ENCODE measurements at places on chromosomes 16 and 17. TPM values are rescaled to one million over a fixed set of nuclear protein-coding genes. Genes with fewer than 3 reads are reported as not detected.

DNA sequence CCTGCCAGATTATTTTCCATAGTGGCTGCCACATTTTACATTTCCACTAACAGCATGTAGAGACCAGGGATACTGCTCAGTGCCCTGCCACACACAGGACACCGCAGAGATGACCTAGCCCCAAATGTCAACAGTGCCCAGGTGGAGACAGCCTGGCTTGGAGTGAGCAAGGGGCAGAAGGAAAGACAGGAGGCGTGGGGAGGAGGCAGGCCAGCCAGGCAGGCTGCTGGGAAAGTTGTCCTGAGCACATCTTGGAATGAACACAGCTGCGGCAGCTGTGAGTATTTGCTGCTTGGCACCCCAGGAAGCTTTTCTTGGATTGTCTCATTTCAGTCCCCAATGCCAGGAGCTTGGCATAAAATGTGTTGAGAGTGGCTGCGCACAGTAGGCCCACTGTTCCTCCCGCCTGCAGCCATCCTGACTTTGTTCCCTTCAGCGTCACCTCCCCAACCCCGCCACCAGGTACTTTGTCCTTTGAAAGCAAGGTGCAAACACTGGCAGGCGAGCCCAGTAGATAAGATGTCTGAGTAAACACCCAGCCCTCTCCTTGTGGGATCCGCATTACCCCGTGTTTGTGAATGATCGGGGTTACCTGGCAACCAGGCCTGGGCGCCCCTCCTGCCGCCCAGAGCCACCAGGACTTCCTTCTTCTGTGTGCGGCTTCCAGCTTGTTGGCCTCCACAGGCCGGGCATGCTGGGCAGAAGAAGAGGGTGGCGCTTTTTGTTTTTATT is 114.0 kb downstream of the CMIP start:
- DNase-seq, result no peak

- DNase-seq, result no peak
Measured at GRCh38 chr17:12977008-12977751, 40.6 kb downstream of the ELAC2 start.

DNA sequence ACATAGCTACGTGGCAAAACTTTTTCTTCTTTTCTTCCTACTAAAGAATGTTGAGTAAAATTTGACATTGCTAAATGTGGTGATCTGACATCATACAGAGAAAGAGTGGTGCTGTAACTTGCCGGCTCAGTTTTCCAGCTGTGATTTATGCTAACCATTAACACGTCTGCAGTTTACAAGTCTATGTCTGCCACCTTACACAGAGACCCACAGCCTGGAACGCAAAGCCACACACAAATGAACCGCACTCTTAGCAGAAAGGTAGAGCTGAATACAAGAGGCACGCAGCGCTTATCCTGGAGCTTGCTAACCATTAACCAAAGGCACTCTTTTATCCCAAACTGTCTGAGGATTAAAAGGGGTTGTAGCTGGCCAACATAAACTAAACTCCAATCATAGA is 31.9 kb downstream of the CACNG1 start:
- DNase-seq, result no peak

- DNase-seq, result no peak
Measured at GRCh38 chr17:17724307-17725010, 43.2 kb downstream of the RAI1 start.

DNA sequence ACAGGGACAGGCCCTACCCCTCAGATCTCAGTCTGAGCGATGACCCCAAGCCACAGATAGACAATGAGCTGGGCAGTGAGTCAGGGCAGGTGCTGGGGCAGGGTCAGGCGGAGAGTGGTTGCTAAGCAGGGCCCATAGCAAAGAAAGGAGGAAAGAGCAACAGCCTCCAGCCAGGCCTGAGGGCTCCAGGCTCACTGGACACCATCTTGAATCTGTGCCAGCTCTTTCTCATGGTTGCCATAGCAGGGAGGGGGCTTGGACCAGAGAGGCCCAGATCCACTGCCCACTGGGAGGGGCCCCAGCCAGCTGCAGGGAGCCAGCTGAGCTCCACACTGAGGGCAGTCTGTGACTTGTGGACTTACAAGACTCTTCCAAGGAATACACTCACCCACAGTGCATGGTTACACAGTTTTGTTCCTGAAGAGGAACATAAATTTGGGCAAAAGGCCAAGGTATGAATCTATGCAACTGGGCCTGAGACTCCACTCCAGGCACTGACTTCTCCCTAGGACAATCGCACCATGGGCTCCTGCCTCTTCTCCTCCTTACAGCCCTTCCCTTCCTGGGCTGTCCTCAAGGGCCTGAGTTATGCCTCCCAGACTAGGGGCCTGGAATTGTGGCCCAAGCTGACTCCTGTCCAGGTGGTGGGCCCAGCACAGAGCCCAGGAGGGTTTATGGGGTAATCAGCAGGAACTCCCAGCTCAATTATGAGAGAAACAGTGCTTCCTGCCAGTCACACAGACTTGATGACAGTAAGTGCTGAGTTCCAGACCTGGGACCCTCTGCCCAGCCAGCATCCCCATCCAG is 59.9 kb downstream of the BEAN1 start:
- no peak for DNase-seq

GRCh38 chr16:85249418-85250146 is 137.3 kb upstream of the CIBAR2 start:
- DNase-seq, result no peak

DNA sequence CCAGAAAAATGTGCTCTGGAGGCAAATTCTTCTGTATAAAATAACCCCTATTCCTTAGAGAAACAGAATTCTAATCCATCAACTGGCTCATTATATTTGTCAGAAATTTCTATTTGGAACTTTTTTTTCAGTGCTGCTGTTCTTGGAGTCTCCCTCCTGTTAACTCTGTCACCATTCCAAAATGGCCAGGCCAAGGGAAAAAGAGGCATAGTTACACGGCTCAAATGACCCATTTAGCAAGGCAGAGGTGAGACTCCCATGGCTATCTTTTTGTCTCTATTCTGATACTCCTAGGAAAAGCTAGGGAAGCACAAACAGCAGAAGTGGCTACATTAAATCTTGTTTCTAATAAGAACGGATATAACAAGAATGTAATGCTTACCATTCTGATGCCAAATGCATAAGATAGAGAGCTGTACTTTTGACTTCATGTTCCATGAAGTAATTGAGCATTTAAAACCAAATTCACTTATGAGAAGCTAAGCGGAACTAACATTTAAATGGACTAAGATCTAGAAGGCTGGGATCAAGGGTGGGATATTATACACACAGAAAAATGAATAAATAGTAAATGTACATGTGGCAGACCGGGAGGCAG is 64.4 kb upstream of the CORO6 start:
- DNase-seq, result no peak

GRCh38 chr17:49830605-49831004 is 17.3 kb downstream of the TAC4 start:
- no peak for DNase-seq

DNA sequence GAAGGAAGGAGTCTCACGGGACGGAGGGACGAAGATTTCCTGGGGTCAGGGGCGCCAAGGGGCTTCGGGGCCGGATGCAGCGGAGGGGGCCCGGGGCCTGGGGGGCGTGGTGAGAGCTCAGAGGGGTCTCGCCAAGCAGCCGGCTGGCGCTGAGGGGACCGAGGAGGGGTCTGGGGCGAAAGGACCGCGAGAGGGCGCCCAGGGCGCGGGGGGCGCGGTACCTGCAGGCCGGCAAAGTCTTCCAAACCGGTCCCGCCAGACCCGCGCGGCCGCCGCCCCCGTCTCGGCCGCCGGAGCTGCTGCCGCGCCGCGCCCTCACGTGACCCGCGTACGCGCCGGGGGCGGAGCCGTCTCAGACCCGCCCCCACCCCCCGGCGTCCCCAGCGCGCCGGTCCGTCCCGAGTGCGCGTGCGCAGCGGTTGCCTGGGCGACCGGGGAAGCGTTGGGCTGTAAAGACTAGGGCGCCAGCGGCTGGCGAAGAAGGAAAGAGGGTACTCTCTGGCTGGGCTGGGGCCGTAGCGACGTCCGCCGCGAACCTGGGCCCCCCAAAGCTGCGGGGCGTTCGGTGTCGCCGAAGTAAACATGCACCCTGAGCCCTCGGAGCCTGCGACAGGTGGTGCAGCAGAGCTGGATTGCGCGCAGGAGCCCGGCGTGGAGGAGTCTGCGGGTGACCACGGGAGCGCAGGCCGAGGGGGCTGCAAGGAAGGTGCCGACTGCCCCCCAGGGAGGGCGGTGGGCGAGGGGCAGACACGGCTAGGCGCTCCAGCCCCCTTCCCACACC is at the start of the genes DNAAF1 and HSDL1:
Gene DNAAF1 (plus strand): TSS at position 450 of the 781 bp plus-strand sequence. CDS start 133 bp downstream, at position 583.
Gene HSDL1 (minus strand): TSS at position 319 of the 781 bp plus-strand sequence. CDS start 13,856 bp downstream, outside the sequence.
- peak; percentile 79 for DNase-seq

DNA sequence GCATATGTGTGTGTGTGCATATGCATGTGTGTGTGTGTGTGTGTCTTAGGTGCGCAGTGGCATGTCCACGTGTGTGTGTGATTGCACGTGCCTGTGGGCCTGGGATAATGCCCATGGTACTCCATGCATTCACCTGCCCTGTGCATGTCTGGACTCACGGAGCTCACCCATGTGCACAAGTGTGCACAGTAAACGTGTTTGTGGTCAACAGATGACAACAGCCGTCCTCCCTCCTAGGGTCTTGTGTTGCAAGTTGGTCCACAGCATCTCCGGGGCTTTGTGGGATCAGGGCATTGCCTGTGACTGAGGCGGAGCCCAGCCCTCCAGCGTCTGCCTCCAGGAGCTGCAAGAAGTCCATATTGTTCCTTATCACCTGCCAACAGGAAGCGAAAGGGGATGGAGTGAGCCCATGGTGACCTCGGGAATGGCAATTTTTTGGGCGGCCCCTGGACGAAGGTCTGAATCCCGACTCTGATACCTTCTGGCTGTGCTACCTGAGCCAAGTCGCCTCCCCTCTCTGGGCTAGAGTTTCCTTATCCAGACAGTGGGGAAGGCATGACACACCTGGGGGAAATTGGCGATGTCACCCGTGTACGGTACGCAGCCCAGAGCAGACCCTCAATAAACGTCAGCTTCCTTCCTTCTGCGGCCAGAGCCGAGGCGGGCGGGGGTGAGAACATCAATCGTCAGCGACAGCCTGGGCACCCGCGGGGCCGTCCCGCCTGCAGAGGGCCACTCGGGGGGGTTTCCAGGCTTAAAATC is 47.6 kb downstream of the IL21R start:
- DNase-seq, result no peak

DNA sequence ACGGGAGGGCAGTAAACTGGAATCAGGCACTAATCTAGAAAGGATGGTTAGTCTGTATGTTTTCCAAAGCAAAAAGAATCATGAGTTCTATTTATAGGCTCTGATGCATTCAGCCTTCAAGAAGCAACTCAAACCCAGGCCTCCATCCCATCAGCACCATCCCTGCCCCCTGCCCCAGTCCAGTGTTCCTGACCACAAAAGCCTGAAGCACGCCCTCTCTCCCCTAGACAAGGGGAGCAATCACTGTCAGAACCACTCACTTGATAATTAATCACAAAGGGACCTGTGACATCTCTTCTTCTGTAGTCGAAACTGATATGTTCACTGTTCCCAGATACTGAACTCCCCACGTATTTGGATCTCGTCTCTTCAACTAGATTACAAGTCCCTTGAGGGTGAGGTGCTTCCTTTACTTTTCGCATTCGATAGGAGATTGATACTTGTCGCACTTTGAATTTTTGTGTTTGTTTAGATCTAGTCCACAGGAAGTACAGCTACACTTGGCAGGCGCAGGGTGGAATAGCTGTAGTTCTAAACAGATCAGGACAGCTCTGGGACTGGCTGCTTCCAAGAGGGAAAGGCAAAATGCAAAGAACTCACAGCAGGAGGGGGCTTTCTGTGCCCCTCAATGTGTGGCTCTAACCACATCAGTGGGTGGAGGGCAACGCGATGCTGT is 36.4 kb upstream of the CCDC182 start:
- no peak for DNase-seq

GRCh38 chr16:27859020-27859419 is 204.5 kb downstream of the GSG1L start:
- DNase-seq, result no peak

DNA sequence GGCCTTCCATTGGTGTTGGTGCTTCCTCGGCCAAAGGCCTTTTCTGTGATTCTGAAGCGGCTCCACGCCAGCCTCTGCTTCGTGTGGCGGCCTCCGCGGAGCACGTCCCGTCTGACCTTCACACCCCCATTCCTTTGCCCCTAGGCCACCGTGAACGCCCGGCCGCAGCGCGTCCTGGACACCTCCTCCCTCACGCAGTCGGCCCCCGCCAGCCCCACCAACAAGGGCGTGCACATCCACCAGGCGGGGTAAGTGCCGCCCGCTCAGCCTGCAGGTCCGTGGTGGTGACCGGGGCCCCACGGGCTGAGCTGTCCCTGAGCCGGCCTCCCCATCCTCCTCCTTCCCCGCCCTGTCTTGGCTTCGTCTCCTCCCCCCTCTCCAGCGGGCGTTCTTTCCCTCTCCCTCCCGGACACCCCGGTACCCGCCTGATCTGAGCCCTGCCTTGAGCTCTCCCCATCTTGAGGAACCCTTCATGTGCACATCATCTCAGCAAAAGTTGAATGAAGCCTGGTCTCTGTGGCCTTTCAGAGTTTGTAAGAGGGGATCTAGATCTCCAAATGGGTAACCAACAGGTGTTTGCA is 69.0 kb upstream of the CHMP6 start:
- DNase-seq, result no peak

DNA sequence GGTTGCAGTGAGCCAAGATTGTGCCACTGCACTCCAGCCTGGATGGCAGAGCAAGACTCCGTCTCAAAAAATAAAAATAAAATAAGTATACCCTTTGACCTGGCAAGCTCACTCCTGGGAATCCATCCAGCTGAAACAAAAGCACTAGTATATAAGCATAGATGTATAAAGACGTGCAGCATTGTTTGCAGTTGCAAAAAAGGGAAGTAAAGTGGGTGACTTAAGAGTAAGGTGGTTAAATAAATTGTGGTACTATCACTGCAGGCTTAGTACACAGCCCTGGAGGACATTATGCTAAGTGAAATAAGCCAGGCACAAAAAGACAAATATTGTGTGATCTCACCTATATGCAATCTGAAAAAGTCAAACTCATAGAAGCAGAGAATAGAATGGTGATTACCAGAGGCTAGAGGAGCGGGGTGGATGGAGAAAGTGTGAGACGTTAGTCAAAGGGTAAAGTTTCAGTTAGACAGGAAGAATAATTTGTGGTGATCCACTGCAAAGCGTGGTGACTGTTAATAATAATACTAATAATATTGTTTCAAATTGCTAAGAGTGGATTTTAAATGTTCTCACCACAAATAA is 113.0 kb downstream of the MYO1D start:
- no peak for DNase-seq

- DNase-seq, result no peak
Measured at GRCh38 chr16:51276336-51276735, 125.3 kb upstream of the SALL1 start.

ACSF2 gene
- 69.3 TPM for total RNA-seq

C16orf46 gene
- total RNA-seq, result not detected

IL17C gene
- total RNA-seq, result not detected

NFATC2IP gene
- 34.1 TPM for total RNA-seq

Measured in tibial nerve (tissue), 4 donors.